ENCODE measurements at places on chromosomes 7 and 10. TPM values are rescaled to one million over a fixed set of nuclear protein-coding genes. Genes with fewer than 3 reads are reported as not detected.

FAM25G gene
- not detected for total RNA-seq

NPY gene
- total RNA-seq, result 0.43 TPM

PCLO gene
- 0.58 TPM for total RNA-seq

TRIL gene
- total RNA-seq, result 0.06 TPM

SPDYE9 gene
- not detected for total RNA-seq

DNA sequence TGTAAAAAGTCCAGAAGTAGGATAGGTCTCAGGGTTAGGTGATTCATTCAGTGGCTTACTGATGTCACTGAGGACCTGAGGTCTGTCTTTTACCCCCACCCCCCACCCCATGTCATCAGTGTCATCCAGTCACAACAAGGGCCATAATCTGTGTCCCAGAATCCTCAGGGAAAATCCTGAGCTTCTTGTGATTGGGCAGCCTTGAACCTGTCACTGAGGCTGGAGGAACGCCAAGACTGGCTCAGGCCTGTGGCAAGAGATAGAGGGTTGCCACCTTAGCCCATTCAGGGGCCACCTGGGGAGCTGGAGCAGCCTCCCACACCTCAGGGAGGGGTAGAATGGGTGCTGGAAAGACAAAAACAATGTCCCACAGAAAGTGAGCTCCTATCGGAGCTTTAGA lies 29.7 kb downstream of the NUB1 start:
- DNase-seq, result no peak

- no peak for DNase-seq
These were observed 89.6 kb downstream of the EGFR start for GRCh38 chr7:55108401-55108800.

DNA sequence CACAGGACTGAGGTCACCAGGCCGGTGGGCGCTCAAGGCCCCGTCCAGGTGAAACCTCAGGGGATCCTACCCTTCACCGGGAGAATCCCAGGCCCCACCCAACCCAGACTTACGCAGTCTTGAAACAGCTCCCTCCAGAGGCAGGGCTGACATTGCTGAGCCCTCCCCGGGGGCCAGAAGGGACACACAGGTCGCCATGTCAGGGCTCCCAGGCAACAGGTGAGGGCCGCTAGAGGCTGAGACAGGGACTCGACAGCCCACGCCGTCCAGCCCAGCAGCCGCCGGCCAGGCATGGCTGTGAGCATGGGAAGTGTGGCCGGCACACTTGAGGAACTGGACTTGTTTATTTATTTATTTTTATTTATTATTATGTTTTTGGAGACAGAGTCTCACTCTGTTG lies 10.3 kb downstream of the MICALL2 start:
- DNase-seq, result no peak

GRCh38 chr10:118916777-118917176 lies 112.7 kb upstream of the NANOS1 start:
- DNase-seq, result no peak

DNA sequence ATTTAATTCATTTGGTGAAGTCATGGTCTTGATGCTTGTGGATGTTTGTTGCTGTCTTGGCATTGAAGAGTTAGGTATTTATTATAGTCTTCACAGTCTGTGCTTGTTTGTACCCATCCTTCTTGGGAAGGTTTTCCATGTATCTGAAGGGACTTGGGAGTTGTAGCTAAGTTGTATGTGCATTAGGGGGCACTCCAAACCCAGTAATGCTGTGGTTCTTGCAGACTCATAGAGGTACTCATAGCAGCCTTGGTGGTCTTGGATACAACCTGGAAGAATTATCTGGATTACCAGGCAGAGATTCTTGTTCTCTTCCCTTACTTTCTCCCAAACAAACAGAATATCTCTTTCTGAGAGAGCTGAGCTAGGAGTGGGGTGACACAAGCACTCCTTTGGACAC lies 93.2 kb downstream of the ADCYAP1R1 start:
- DNase-seq, result no peak

DNA sequence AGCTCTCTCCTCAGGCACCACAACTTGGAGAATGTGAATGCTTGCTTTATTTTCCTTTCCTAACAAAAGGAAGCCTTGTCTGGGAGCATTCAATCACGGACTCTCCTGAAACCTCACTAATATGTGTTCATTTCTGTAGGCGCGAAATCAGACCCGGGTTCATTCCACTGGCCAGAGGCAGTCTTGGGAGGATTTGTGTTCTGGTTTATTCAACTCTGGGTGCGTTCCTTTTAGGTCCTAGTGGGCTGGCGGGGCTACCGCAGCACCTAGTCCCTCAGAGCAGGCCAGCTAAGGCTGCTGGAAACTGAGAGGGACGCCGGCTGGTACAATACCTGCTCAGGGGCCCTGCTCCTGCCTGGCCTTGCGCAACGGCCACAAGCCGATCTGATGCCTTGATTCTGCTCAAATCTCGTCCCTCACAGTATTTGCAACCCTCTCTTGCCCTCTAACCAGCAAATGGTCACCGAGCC lies 7.5 kb downstream of the HOXA4 start:
- no peak for DNase-seq

DNA sequence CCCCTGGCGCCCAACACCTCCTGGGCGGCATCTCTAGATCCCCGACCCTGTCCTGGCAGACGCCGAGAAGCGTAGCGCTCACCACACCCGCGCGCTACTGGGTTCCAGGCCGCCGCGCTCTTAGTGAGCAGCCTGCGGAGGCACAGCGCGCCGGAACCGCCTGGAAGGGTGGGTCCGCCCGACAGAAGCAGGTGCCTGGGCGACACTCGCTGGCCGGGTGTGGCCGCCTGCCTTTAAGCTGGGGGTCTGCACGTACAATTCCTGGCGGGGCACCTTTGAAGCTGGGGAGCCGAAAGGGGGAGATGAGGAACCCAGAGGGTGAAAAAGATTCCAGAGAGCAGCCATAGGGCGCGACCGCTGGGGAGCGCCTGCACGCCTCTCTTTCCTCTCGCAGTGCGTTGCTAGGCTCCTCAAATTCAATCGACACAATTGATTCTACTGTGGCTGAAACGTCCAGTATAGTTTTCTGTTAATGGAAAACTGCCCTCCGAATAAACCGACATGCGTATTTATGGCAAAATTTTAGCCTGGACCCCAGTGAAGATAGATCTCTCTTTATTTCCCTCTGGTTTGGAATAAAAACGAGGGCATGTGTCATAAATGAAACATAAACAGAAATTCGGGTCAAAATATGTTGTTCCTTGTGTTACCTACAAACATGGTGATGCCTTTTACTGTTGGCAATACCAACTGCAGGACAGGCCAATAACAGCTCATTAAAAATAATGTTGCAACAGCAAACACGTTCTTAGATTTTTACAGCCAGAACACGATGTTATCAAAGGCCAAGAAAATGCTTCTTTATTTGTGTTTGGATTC lies 4.6 kb downstream of the HMX3 start:
- DNase-seq, result no peak
